ENCODE measurements at places on chromosomes 6 and 20. TPM values are rescaled to one million over a fixed set of nuclear protein-coding genes. Genes with fewer than 3 reads are reported as not detected.

CYP21A2 gene
- 0.60 TPM for total RNA-seq

DNA sequence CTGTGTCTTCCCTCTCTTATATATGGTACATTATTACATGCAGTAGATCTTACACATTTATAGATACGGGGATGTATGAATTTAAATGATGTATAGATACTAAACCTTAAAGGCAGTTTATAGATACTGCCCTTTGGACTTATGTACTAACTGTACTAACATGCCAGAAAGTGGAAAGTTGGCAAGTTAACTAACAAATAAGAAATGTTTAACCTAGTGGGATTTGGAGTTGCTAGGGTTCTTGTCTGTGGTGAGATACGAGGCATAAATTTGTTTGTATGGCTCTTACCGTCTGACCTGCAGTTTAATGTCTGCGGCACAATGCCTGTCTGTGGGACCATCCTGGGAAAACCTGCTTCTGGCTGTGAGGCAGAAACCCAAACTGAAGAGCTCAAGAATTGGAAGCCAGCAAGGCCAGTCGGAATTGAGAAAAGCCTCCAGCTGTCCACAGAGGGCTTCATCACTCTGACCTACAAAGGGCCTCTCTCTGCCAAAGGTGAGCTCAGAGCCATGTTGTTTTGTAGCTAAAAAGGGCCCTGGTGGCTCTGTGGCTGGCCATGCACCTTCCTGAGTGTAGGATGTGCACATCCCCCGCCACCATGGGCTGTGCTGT, 62.9 kb upstream of the SLC22A1 start:
- ATAC-seq = no peak

DNA sequence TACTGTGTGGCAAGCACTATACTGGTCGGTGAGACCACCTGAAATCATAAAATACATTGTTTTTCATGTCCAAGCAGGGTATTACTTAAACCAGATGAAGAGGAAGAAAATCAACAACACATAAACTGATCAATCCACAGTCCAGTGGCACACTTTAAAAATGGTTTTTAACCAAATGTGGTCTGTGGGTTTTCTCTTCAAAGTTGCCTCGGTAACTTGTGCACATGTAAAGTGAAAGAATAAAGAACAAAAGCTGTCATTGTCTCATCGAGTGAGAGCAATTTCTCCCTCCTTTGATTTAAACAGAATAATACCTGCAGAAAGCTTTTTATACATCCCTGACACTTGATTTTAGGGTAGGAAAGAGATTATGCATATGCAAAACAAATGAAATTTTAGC, 3.7 kb downstream of the FLRT3 start:
- no peak for ATAC-seq

GMPR gene
- total RNA-seq = 0.80 TPM

GRCh38 chr6:106512968-106513574, 116.2 kb downstream of the RTN4IP1 start:
- ATAC-seq = no peak

DNA sequence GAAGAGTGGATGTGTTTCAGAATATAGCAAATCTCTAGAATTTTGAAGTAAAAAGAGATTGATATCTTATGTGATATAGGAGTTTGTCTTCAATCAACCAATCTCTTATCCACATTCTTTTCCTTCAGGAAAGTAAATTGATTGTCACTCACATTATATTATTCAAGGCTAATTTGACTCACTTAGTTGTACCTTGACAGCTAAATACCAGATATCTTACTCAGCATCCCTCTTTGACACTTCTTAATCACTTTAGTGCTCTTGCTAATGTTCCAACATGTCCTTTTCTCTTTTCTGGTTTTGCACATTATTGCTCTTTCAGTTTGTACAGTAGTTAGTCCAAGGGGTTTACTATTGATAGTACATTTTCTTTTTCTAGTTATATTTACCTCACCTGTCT, 286.9 kb upstream of the PTCHD4 start:
- peak; percentile 75 for ATAC-seq

RBPJL gene
- total RNA-seq = not detected

TAB2 gene
- total RNA-seq = 34.0 TPM

DNA sequence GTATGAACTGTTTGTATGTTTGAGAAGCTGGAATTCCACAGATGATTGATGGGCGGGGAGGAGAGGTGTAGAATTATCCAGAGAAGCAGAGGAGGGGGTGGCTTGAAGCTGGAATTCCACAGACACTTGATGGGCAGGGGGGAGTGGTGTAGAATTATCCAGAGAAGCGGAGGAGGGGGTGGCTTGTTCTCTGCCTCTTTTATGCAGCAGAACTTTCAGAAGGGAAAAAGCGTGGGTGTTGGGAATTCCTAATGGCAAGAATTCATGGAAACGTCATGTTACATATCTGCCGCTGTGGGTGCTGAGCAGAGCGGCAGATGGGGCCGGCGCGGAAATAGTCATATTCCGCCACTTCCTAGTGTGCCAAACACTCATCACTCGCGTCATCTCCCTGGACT, 167.9 kb upstream of the KCNG1 start:
- ATAC-seq = no peak

DNA sequence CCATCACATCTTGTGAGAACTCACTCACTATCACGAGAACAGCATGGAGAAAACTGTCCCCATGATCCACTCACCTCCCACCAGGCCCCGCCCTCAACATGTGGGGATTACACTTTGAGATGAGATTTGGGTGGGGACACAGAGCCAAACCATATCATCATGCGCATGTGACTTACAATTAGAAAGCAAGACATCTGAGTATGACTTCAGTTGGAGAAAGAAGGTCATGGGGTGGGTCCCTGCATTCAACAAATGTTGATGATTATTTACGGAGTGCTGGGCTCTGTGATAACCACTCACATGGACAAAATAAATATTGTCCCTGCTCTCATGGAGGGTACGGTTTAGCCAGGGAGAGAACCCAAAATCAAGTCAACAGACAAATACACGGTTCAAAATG, 37.9 kb downstream of the VSTM2L start:
- ATAC-seq = no peak

DNA sequence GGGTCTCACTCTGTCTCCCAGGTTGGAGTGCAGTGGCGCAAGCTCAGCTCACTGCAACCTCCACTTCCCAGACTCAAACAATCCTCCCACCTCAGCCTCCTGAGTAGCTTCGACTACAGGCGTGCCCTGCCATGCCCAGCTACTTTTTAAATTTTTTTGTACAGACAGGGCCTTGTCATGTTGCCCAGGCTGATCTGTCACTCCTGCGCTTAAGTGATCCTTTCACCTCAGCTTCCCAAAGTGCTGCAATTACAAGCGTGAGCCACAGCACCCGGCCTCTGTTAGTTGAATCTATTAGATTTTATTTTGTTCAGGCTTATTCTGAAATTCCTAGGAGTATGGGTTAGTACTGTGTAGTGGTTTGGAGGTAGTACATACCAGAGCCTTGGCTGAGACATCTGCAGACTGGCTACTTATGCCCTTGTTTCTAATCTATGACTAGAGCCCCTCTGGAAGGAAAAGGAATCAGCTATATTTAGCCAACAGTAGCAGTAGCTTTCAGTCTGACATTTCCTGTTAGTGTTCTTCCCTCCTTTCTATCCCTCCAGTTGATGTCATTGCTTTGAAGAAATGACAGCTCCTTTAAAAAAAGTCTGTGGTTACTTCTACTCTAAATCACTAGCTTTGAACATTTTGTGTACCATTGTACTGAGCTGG, 74.4 kb downstream of the ITCH start:
- no peak for ATAC-seq

DNA sequence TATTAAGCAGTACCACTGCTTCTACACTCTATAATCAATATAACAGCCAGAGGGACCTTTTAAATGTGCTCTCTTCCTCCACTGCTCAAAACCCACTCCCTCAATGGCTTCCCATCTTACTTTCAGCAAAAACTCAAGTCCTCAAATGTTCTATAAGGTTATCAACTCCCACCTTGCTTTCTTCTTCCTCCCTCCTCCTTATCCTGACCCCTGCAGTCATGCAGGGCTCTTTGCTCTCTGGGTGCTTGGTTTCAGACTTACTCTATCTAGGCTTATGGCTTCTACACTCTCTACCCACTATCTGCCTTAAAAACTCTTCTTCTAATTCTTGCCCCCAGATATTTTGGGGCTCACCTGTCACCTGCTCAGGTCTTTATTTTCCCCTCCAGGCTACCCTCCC, 5.3 kb downstream of the ARHGAP18 start:
- ATAC-seq = no peak

- ATAC-seq = no peak
Observed at GRCh38 chr6:29596381-29596900, 11.5 kb downstream of the OR2H2 start.

SDCBP2 gene
- 107 TPM for total RNA-seq

DNA sequence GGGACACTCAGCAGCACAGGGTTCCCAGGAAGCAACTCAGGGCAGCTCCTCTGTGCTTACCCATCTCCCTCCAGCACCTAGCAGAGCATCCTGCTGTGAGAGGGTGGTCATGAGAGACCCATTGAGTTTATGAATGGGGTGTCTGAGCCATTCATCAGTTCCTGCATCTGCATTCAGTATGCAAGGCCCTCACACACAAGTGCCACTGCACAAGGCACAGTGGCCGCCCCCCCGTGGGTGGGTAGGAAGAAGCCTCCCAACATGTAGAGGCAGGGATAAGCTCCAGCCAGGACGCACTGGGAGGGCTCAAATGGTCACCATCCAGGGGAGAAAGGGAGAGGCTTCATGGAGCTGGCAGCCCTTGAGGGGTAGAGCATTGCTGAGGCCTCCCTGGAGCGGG, 43.0 kb downstream of the FOXP4 start:
- ATAC-seq = no peak

GRCh38 chr6:142685852-142686506, 259.0 kb downstream of the HIVEP2 start:
- ATAC-seq = no peak

DNA sequence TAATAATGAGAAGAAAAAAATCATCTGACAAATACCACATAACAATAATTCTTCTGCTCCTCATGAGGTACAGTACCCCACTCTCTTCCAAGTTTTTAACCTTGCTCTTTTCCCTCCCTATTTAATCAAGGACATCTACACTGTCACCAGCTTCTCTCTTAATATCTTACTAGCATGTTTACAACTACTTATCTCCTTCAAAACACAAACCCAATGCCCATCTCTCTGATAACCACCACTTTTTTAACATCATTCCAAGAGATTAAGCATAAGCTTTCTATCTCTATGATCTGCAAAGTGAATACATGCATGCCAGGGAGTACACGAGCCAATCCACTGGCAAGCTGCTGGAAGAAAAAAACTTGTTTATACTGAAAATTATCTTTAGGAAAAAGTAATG, 10.3 kb downstream of the CEP85L start:
- ATAC-seq = no peak

FOXF2 gene
- 0.64 TPM for total RNA-seq

- ATAC-seq = no peak
Observed at GRCh38 chr6:1281746-1282145, 30.2 kb upstream of the FOXQ1 start.

DSN1 gene
- 8.9 TPM for total RNA-seq

BPIFB2 gene
- 2.0 TPM for total RNA-seq

ACTR5 gene
- total RNA-seq = 6.0 TPM

- ATAC-seq = peak; percentile 28
Observed at GRCh38 chr6:161100072-161100471, 108.5 kb downstream of the MAP3K4 start.

GRCh38 chr6:133807501-133807900, 81.4 kb upstream of the TCF21 start:
- no peak for ATAC-seq

GRCh38 chr20:42204109-42204660, 586.0 kb upstream of the CHD6 start:
- ATAC-seq = no peak

DNA sequence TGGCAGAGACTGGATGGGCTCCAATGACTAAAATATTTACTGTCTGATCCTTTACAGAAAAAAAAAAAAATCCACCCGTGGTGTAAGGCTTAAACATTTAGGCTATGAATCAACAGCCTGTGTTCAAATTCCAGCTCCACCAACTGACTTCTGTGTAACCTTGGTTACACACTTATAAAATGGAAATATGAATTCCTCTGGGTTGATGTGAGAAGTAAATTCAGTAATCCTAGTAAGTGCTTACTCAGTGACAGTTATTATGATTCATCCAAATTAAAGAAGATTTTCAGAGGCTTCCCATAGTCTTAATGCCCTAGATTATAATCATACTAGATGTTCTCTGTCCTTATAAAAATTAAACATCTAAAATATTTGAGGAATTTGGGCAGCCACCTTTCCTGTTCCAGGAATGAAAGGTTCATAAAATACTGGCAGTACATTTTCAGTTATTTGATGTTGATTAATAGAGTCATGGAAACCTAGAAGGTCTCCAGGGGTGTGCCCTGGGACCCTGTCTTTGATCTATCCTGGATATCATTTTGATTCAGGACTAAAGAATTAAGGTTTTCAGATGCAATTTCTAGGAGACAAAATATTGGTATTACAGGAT, 180.3 kb upstream of the ZNF217 start:
- peak; percentile 83 for ATAC-seq

- ATAC-seq = peak; percentile 92
Observed at GRCh38 chr6:43096451-43097097, 20.5 kb downstream of the PTK7 start.

- ATAC-seq = no peak
Observed at GRCh38 chr20:39109933-39110818, 148.0 kb downstream of the DHX35 start.

DNA sequence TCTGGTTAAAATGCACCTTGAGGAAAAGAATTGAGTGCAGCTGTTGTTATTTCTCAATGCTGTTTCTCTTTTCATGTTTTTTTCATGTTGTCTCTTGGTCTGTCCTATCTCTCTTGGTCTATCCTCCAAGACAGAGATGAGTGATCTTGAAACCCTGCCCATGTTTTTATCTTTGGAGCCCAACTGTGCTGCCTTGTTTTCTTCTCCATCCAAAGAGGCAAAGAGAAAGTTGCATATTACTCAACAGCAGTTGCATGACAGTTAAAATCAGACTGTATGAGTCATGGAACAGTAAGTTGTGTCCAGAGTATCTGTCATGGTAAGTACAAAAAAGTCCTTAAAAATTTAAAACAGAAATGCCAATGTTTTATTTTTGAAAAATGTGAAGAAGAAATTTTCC, 26.2 kb downstream of the BCAS1 start:
- ATAC-seq = no peak

DNA sequence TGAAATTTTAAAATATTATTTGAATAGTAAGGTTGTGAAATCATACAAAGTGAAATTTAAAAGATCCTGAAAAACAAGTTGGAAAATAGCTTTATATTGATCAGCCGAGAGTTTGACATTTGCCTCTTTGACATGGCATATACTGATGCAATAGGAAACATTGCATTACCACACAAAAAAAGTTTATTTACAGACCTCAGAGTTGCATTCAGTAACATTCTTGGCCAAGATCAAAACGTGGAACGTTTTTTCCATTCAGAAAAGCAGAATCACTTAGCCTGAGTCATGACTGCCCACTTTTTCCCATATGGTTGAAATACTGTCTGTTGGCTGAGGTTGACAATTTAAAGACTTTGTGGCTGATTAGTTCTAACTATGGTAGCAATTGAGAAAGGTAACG, 55.1 kb upstream of the BACH2 start:
- ATAC-seq = no peak

DNA sequence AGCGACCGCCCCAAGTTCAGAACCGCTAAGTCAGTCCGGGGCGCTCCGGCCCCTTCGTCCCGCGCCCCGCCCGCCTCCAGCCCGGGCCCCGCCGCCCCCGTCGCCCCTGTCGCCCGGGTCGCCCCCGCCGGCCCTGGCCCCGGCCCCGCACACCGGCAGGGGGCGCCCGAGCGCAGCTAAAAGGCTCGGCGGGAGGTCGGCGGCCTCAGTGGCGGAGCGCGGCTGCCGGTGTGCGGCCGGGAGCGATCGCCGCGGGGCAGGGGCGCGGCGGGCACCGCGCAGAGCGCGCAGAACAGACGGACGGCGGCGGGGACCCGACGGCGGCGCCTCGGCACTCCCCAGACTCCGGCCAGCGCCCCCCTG, at the start of gene FNDC1:
Gene FNDC1, plus strand, starts transcription at position 208 of the 363 bp plus-strand sequence. CDS start 197 bp downstream, outside the sequence.
- peak; percentile 64 for ATAC-seq

TGM3 gene
- total RNA-seq = 1,379 TPM

Measured in esophagus mucosa (tissue), 1 donor.